Fibroblast of lung (primary cell): ENCODE measurements at places on chromosomes 6 and 20. TPM values are rescaled to one million over a fixed set of nuclear protein-coding genes. Genes with fewer than 3 reads are reported as not detected.

The PSMG4 gene
- polyA plus RNA-seq: 12.5 and 17.5 TPM in 2 replicates

DNA sequence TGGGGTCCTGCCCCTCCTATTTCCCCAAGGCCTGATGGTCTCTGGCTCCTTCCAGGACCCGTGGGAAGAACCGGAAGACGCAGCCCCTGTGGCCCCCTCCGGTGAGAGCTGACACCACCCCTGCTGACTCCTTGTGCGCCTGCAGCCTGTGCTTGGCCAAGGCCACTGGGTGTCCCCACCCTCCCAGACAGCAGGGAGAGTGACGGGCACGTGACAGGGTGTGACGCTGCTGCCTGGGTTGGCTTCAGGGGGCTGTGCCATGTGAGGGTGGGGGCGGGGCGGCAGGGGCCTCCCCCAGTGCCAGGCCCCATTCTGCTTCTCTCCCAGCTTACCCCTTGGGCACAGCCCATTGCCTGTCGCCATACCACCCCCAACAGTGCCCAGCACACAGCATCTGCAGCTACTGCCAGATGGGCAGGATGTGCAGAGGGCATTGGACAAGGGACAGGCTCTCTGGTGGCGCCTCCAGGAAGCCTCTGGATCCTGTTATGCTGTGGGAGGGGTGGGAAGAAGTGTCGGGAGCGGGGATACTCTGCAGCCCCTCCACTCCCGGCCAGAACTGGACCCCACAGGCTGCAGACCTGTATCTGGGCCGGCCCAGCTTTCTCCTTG, 2.9 kb downstream of the BIRC7 start:
- no peak for DNase-seq

GRCh38 chr6:110841266-110841665, 26.0 kb upstream of the CDK19 start:
- no peak for DNase-seq

DNA sequence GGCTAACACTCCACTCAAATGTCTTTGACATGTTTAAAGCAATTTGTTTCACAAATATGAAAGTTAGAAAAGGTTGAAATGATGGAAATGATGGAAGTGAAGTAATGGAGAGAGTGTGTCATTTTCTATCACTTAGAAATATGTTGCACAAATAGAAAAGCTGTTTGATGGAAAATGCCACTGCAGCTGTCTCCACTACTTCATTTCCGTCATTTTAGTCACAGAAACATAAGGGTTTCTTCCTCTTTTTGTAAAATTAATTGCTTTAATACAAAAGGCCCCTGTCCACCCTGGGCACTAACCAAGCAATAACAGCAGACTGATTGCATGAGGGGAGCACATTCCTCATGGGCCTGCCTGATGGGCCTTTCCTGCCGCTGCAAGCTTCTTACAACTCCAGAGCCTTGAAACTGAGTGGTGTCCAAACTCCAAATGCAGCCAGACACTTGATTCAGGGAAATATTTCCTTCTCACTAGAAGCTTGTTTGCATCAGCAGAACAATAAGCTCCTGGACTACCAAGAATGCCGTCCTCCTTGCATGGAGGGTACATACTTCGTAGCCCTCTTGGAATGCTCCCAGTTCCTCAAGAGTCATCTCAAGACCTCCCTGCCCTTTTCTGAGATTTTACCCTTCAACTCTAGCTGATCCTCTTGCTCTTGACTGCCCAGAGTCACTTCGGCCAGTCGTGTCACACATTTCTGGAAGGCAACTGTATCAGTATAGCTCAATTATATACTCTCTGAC, 36.1 kb downstream of the F13A1 start:
- DNase-seq: no peak

- peak; percentile 97 for DNase-seq
Observed at GRCh38 chr6:74606582-74607071, 599.2 kb downstream of the COL12A1 start.

DNA sequence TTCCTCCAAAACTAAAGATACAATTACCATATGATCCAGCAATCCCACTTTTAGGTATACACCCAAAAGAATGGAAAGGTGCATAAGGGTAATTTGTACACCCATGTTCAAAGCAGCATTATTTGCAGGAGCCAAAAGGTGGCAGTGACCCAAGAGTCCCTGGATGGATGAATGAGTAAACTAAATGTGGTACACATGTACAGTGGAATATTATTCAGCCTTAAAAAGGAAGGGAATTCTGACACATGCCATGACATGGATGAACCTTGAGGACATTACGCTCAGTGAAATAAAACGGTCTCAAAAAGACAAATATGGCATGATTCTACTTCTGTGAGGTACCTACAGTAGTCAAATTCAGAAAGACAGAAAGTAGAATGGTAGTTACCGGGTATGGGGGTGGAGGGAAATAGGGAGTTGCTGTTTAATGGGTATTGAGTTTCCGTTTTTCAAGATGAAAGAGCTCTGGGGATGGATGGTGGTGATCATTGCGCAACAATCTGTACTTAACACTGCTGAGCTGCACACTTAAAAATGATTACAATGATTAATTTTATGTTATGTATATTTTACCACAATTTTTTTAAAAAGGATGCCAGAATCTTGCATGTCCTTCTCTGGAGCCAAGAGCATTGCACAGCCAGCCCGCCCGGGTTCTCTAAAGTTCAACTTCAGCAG, 518.9 kb upstream of the JARID2 start:
- no peak for DNase-seq

The BMP5 gene
- polyA plus RNA-seq: 0.05 TPM in 1 of 2 replicates, not detected in the other

- DNase-seq: no peak
Observed at GRCh38 chr6:40556881-40557280, 30.3 kb downstream of the LRFN2 start.

GRCh38 chr6:126682440-126682839, 342.5 kb downstream of the CENPW start:
- no peak for DNase-seq

The HLA-DPA1 gene
- polyA plus RNA-seq: 3.3 and 9.1 TPM in 2 replicates

The COL19A1 gene
- polyA plus RNA-seq: 0.01 TPM in 1 of 2 replicates, not detected in the other

GRCh38 chr6:139686308-139686707, 311.9 kb upstream of the CITED2 start:
- DNase-seq: peak; percentile 19

- DNase-seq: peak; percentile 99
Observed at GRCh38 chr6:142871910-142872331, 73.1 kb downstream of the HIVEP2 start.

The PROCR gene
- polyA plus RNA-seq: 24.5 and 33.5 TPM in 2 replicates

- DNase-seq: peak; percentile 69
Observed at GRCh38 chr6:20403070-20403765, 1.5 kb downstream of the E2F3 start.

GRCh38 chr6:147297663-147298316, 93.6 kb downstream of the STXBP5 start:
- peak; percentile 43 for DNase-seq

The BPI gene
- 0.10 TPM in 1 of 2 replicates, not detected in the other for polyA plus RNA-seq

The SRMS gene
- not detected in 2 replicates for polyA plus RNA-seq

GRCh38 chr20:11118802-11119380, 445.1 kb upstream of the JAG1 start:
- peak; percentile 73 for DNase-seq

DNA sequence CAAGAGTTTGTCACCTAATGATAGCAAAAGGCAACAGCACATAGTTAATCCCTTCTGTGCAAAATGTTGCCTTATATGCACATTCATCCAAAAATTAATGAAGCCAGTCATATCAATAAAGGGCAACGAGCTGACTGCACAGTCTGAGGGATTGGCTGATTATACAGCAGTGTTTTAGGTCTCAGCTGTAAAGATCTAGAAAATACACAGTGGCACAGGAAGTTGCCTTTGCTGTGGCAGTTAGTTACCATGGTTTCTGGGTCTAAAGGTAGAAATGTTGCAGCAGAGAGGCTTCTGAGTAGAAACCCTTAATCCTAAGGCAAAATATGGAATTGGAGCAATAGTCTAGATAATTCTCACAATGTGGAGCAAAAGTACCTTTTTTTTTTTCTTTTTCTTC, 89.7 kb downstream of the SMPDL3A start:
- no peak for DNase-seq

GRCh38 chr6:16274885-16275589, 36.6 kb downstream of the GMPR start:
- no peak for DNase-seq

DNA sequence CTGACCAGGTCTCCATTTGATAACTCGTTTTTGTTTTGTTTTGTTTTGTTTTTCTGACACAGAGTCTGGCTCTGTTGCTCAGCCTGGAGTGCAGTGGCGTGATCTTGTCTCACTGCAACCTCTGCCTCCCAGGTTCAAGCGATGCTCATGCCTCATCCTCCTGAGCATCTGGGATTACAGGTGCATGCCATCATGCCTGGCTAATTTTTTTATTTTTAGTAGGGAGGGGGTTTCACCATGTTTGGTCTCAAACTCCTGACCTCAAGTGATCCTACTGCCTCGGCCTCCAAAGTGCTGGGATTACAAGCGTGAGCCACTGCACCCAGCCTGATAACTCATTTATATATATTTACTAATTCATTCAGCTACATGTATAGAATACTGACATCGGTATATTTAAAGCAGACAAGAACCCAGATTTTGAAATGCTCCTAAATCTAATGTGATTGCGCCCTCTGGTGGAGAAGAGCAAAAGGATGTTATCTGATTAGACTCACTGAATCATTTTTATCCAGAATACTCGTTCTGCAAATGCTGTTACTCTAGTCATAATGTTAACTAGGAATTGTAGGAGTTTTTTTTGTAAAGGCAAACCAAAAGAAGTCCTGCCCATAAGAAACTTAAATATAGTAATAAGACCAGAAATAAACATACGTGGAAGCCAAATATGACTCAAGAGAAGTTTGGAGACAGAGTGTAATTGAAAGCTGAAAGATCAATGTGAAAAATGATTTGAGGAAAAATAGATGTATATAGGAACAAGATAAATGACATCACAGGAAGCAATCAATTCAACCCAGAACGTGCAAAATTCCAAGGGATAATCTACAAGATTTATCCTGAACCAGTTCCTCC, 5.3 kb upstream of the COL12A1 start:
- peak; percentile 85 for DNase-seq

The VIP gene
- polyA plus RNA-seq: not detected in 2 replicates

- no peak for DNase-seq
Observed at GRCh38 chr20:43994486-43995100, 79.9 kb downstream of the TOX2 start.

The GRIK2 gene
- polyA plus RNA-seq: 0.12 and 0.40 TPM in 2 replicates

- no peak for DNase-seq
Observed at GRCh38 chr6:36269834-36270705, at the start of gene PNPLA1. Gene PNPLA1, plus strand, starts transcription at chr6:36270060. Its CDS starts 400 bp downstream, at chr6:36270460.

DNA sequence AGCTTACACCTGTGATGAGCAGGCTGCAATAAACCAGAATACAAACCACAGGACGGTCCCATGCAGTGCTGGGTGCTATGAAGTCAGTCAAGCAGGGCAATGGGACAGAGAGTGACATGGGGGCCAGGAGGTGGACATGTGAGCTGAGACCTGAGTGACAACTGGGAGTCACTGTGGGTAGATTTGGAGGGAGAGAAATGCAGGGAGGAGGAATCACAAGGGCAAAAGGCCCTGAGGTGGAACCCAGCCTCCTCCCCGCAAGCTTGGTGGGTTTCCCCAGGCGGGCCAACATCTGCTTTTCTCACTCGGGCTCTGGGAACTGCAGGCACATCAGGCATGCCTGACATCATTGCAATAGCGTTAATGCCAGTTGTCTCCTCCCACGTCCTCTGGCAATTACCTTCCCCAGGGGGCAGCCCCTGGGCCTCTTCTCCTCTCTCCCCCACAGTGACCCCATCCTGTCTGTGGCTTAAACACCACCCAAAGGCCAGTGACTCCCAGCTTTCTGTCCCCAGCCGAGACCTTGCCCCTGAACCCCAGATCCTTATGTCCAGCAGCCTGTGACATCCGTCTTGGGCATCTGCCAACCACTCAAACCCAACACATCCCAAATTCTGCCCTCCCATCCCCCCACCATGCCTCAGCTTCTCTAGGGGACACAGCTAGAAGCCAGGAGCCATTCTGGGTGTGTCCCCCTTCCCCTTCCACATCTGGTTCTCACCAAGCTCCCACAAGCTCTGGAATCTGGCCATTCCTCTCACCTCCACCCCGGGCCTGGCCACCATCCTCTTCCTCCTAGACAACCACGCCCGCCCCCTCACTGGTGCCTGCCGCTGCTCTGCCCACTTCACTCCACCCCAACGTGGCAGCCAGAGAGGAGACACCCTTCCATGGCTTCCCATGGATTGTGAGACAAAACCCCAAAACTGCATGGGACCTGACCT, 28.2 kb downstream of the PDRG1 start:
- no peak for DNase-seq
